NCI-H146 (cell line): ENCODE measurements at places on chromosomes 12 and 14.

GRCh38 chr14:77322951-77323350, 2.1 kb downstream of the GSTZ1 start:
- no peak for DNase-seq

GRCh38 chr12:27257104-27257843, 13.2 kb downstream of the STK38L start:
- DNase-seq, result no peak

- no peak for DNase-seq
Measured at GRCh38 chr14:70289138-70289537, 70.3 kb downstream of the COX16 start.

GRCh38 chr12:132754160-132754932, 7.3 kb downstream of the ANKLE2 start:
- no peak for DNase-seq

- no peak for DNase-seq
Measured at GRCh38 chr14:103692871-103693270, 22.4 kb downstream of the XRCC3 start.

DNA sequence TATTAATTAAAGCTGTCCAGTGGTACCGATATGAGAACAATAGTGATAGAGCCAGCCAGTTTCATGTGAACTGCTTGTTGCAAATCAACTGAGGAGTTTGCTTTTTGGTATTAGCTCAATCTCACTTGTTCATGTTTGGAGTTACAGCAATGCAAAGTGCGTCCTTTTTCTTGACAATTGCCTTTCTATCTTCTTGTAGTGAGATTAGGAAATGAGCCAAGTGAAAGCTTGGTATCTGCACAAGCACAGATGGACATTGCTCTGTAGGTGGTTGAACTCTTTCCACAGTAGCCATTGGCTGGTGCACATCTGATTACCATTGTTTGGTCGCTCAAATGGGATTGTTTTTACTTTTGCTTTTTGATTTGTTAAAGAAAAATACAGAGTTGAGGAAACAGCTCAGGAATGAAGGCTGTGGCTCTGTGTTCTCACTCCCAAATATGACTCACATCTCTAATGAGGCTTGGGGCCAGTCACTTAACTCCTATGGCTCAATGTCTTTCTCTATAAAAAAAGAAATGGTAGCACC, 241.4 kb downstream of the BMP4 start:
- DNase-seq, result no peak

- no peak for DNase-seq
Measured at GRCh38 chr14:68653804-68654203, 139.1 kb downstream of the ZFP36L1 start.
